ENCODE measurements at places on chromosomes 2 and 18. TPM values are rescaled to one million over a fixed set of nuclear protein-coding genes. Genes with fewer than 3 reads are reported as not detected.

GRCh38 chr18:58687871-58688308 lies 16.6 kb downstream of the MALT1 start:
- H3K27me3 ChIP-seq = no peaks in the 10 kb centered on the region
- H3K36me3 ChIP-seq = no peaks in the 10 kb centered on the region
- no peak overlapping the region for H3K4me3 ChIP-seq
- peaks cover 4% of the 10 kb centered on the region for H3K4me1 ChIP-seq
- DNase-seq = peak; percentile 18
- no peak overlapping the region for H3K27ac ChIP-seq

DNA sequence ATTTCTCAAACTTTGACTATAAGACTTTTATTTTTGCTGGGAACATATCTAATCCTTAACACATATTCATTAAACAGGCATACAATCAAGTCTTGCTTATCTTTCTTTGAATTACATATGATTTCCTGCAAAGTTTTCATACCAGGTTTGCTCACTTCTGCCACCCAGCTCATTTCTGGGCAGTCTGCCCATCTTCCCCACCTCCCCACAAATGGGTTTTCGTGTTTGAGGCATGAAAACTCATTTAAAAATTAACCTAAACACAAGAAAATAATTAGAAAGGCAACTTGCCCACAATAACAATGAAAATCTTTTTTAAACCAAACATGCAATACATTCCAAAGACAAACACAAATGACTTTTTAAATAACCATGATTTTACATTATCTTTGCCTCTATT lies 3.4 kb downstream of the CHST9 start:
- no peak overlapping the region for H3K4me3 ChIP-seq
- no peaks in the 10 kb centered on the region for H3K36me3 ChIP-seq
- H3K4me1 ChIP-seq = no peaks in the 10 kb centered on the region

GRCh38 chr2:90077948-90078347 lies 1386.5 kb downstream of the RPIA start:
- no peaks in the 10 kb centered on the region for H3K4me1 ChIP-seq
- DNase-seq = no peak
- no peak overlapping the region for H3K27ac ChIP-seq
- no peaks in the 10 kb centered on the region for H3K36me3 ChIP-seq
- no peaks in the 10 kb centered on the region for H3K27me3 ChIP-seq
- no peak overlapping the region for H3K4me3 ChIP-seq

DNA sequence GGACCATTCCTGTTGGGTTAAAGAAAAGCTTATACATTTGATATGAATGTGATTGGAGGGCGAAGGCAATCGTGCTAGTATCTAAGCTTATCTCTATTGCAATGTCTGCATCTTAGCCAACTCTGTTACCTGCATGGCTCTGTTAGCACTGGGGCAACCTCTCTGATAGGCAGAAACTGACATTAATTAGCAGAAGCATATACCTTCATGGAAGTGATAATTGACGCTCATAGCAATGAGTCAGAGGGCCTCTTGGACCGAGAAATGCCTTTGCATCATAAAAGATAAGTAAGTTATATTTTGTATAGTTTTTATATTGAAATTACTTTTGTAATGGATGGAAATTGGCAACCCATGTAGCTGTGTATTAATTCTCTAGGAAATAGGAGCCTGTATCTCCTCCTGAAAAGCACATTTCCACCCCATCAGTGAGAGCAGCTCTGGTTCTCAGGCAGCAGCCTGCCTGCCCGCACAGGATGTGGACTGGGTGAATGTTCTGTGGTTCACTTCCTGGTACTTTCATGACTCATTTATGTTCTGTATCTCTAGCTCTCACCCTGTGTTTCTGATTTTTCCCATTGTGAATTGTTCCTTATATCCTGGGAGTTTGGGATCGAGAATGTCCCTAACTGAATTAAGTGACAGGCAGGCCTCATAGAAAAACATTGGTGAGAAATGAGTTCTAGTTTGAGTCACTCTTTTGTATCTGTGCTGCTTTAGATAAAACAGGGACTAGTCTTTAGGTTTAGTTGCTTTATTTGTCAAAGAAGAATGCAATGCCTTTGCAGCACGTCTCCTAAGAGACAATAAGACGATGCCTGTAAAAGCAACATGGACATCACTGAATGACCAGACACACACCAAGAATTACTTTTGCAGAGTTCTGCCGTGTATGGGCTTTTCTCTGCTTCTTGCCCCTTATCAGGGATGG lies 344.9 kb downstream of the DCDC2C start:
- H3K4me3 ChIP-seq = no peak overlapping the region
- no peaks in the 10 kb centered on the region for H3K36me3 ChIP-seq
- peak overlapping the region; percentile 76 for H3K27ac ChIP-seq
- no peaks in the 10 kb centered on the region for H3K27me3 ChIP-seq
- peak; percentile 77 for DNase-seq

DNA sequence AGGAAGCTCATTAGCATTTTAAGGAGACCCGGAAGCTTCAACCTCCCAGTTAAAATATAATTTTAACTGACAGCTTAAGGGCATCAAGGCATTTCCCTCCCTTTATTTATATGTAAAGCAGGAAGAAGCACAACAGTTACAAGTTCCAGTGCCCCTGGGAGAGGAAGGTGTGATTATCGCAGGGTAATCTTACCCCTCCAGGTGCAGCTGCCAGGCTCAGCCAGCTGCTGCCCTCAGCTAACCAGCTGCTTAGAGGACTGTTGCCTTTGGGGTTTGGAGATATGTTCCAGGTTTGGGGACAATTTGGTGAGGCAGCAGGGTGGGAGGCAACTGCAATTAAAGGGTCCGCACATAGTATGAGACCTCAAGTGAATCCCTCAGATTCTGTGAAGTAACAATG lies 55.3 kb upstream of the SETBP1 start:
- no peak overlapping the region for H3K4me3 ChIP-seq
- no peak for DNase-seq
- H3K4me1 ChIP-seq = peaks cover 5% of the 10 kb centered on the region

- H3K4me1 ChIP-seq = no peaks in the 10 kb centered on the region
- no peaks in the 10 kb centered on the region for H3K36me3 ChIP-seq
- no peaks in the 10 kb centered on the region for H3K27me3 ChIP-seq
- DNase-seq = no peak
- no peak overlapping the region for H3K4me3 ChIP-seq
These were observed 39.0 kb downstream of the EEF1B2 start for GRCh38 chr2:206198677-206199076.

DNA sequence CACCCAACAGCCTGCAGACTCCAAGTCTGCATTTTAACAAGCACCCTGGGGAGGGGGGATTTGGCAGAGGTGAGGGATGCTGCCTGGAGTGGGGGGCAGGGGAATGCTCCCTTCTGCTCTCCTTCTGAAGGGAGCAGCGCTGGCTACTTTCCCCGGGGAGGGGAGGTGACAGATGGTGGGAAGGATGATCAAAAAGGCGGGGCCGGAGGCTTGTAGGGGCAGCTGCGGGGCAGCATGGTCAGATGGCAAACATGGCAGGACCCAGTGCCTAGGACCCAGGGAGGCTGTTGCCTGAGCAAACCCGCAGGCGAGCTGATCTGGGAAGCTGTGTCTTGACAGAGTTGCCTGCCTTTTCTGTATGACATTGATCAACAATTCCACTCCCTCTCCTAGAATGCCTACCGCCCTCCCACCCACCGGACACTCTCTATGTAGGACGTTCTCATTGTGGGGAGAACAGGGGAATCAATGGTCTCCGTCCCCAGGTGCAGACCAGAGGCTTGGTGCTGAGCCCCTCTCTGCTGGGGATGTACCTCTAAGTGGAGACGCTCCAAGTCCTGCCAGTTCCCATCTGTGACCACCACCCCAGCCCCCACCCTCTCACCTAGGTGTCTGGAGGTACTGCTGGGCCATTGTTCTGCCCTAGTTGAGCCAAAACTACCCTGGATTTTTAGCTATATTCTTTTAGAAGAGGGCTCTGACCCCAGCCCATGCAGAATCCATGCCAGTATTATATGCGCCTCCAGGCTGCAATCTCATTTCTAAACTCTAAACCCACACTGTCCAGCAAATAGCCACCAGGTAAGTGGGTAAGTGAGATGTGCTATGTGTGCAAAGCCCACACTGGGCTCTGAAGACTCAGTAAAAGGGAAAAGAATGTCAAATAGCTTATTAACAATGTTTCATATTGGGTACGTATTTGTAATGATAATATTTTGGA lies 89.7 kb upstream of the SEC11C start:
- no peak for DNase-seq
- no peaks in the 10 kb centered on the region for H3K4me1 ChIP-seq
- H3K27ac ChIP-seq = no peak overlapping the region
- no peaks in the 10 kb centered on the region for H3K36me3 ChIP-seq
- peaks cover 4% of the 10 kb centered on the region for H3K27me3 ChIP-seq

GRCh38 chr2:112220186-112220585 lies 34.7 kb downstream of the ZC3H8 start:
- no peaks in the 10 kb centered on the region for H3K36me3 ChIP-seq
- no peak overlapping the region for H3K27ac ChIP-seq
- DNase-seq = no peak
- H3K27me3 ChIP-seq = no peaks in the 10 kb centered on the region

DNA sequence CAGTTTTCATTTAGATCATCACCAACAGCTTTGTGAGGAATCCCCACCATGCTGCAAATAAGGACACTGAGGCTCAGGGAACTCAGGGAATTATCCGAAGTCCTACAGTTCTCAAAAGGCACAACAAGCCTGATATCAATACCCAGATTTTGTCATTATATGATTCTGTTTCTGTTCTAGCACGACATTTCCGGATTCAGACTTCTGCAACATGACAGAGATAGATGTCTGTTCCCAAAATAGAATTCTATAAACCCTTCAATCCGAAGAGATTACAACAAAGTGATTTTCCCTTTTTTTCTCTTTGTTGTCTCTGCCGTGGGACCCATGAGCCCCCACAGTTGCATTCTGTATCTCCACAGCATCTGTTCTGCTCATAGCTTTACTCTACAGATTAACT lies 72.0 kb downstream of the DOCK10 start:
- H3K27me3 ChIP-seq = no peaks in the 10 kb centered on the region
- no peak for DNase-seq
- no peaks in the 10 kb centered on the region for H3K4me1 ChIP-seq
- H3K27ac ChIP-seq = no peak overlapping the region
- H3K36me3 ChIP-seq = no peaks in the 10 kb centered on the region

GRCh38 chr2:233821196-233821595 lies 33.1 kb downstream of the HJURP start:
- no peaks in the 10 kb centered on the region for H3K27me3 ChIP-seq
- no peaks in the 10 kb centered on the region for H3K36me3 ChIP-seq
- H3K4me3 ChIP-seq = no peak overlapping the region
- DNase-seq = no peak
- no peaks in the 10 kb centered on the region for H3K4me1 ChIP-seq

The ITGB6 gene
- total RNA-seq = not detected

The SIGLEC15 gene
- not detected for total RNA-seq

The LHCGR gene
- not detected for total RNA-seq

The WNT10A gene
- total RNA-seq = not detected

The ATP8B1 gene
- 100 TPM for total RNA-seq

The LBH gene
- 5.5 TPM for total RNA-seq

The PPP3R1 gene
- total RNA-seq = 62.2 TPM

Measured in endothelial cell of umbilical vein (primary cell).